ENCODE measurements at places on chromosomes 5 and 9.

GRCh38 chr9:95055851-95056551, 261.5 kb downstream of the FANCC start:
- no peak for DNase-seq

GRCh38 chr5:111486055-111486454, 26.3 kb downstream of the STARD4 start:
- no peak for DNase-seq

DNA sequence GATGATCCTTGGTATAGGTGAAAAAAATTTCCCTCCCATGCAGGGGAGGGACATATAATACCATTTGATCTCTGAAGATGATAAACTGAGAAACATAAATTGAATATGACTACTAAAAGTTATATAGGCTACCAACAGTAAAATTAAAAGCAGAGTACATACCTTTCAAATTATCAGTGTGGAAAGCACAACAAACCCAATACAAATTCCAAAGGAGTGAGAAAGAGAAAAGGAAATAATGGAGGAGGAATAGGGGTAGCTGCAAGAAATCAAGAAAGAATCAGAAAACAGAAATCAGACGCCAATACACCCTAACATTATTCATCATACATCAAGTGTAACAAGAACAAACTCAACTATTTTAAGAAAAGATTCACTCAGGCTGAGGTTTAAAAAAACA, 17.7 kb downstream of the GNAQ start:
- no peak for DNase-seq

DNA sequence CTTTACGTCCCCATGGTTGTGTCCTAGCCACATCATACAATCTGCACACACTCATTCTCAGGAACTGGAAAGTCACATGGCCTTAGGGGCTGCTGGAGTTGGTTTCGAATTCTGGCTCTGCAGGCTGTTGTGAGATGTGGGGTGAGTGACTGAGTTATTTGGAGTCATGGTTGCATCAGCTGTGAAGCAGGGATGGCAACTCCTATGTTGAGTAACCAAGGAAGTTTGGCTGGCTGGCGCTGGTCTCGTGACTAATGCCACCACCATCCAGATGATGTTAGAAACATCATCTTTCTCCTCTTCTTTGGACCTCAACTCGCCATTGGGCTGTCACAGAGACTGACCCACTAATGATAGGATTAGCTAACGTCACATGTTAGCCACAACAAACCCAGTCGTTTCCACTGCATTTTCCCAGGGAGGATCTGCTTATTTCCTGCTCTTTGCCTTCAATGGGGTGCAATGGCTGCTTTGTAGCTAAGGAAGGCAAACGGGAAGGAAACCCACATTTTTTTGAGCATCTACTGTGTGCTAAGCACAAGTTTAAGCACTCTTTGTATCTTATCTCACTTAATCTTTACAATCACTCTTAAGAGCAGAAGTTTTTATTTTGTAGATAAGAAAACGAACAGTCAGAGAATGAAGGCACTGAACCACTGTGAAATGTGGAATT, 78.1 kb upstream of the UBTD2 start:
- no peak for DNase-seq

- DNase-seq = no peak
These were observed 591.8 kb upstream of the CLINT1 start for GRCh38 chr5:158450751-158451171.

GRCh38 chr5:147557876-147558745, 48.2 kb upstream of the DPYSL3 start:
- no peak for DNase-seq

DNA sequence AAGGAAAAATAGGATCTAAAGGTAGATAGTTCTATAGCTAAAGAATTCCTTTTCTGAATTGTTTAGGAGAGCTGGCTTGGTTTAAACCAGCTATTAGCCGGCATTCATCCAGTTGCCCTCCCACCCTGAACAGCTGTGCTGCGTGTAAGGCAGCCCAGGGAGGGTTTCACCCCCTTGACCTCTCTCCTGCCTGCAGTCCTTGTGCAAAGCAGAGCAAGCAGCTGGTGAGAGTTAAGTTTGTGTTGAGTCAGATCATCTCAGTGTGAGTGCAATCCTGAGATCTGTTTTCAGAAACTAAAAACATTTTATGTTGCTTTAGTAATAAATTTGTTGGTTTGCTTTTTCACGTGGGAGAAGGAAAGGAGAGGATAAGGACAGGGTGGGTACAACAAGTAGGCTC, 13.0 kb downstream of the SLC25A25 start:
- no peak for DNase-seq

GRCh38 chr5:148645527-148645926, 8.8 kb downstream of the HTR4 start:
- DNase-seq = no peak

DNA sequence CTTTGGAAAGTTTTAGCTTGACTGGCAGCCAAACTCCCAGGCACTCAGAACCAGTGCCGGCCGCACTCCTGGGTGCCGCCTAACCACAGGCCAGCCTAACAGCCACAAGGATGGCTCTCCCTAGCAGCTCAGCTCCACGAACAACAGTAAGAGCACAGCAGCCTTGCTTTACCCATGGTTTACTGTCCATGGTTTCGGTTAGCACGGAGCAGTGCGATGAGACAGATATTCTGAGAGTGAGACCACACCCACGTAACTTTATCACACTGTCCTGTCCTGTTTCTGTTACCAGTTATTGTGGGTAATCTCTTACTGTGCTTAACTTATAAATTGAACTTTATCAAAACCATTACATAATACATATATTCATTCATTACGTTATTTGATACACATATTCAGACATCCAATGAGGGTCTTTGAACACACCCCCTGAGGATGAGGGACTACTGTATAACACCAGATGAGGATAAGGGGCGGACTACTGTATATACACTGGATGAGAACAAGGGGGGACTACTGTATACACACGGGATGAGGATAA, 12.4 kb downstream of the CLPTM1L start:
- DNase-seq = no peak

DNA sequence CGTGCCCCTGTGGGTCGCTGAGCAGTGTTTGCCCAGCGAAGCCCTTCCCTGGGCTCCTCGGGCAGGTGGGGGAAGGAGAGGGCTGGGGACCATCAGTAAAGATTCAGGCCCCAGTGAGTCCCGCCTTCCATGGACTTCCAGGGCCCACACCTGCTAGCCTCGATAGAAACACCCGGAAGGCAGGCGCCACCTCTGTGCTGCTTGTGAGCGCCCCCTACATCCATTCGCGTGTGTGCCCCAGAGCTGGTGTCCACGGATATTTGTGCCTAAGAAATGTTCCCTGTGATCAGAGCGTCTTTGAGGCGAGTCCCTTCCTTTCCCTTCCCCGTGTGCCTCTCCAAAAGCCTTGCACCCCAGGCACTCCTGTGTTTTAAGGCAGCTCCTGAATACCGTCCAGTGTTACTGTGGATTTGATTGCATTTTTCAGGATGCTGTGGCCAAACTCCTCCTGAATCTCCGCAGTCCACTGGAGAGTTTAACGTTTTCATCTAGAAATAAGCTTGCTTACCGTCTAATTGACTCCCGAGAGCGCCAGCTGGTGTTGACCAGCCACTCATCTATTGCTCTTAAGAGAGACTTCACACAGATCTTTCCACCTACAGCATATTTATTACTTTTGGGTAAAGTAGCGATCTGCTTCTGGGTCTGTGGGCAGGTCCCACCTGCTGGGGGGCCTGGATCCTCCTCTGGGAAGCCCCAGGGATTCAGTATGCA, 101.4 kb downstream of the COL5A1 start:
- DNase-seq = no peak

GRCh38 chr5:39440958-39441624, 16.3 kb upstream of the DAB2 start:
- DNase-seq = no peak

DNA sequence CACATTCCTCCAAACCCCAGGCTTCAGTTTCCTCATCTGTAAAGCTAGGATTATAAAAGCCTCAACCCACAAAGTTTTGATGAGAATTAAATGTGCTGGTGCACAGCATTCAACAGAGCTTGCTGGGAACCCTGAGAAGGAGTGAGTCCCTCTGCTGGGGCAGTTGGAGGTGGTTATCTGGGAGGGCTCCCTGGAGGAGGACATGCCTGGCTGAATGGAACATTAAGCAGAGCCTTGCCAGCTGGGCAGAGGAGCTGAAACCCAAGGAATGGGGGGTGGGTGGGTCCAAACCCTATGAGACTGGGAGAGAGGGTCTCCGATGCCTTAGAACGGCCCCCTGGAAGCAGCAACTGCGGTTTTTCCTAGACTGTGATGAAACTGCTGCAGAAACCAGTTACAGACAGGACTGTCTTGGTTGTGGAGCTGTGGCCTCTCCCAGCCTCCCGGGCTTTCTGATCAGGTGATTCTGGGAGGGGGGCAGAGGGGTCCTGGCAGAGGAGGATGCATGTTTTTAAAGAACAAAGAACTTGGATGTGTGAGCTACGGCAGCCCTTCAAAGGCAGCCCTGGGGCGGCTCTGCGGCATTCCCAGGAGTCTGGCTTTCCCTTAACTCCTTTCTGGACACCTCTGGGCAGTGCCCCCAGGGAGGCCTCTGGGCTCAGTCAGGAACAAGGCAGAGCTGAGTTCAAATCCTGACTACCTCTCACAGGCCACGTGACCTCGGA, 20.8 kb downstream of the FIBCD1 start:
- no peak for DNase-seq

DNA sequence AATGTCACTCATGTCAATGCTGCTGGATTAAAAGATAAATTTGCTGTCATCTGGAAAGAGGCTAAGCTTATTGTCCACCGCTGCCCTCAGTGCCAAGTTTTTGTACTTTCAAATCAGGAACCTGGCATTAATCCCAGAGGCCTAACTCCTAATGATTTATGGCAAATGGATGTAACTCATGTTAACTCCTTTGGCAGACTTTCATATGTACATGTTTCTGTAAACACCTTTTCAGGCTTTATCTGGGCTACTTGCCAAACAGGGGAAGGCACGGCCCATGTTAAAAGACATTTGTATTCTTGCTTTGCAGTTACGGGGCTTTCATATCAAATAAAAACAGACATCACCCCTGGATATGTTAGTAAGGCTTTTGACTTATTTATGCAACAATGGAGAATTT, 608.0 kb upstream of the ACO1 start:
- DNase-seq = no peak

- DNase-seq = no peak
These were observed 7.1 kb upstream of the CNTRL start for GRCh38 chr9:121067640-121068039.

DNA sequence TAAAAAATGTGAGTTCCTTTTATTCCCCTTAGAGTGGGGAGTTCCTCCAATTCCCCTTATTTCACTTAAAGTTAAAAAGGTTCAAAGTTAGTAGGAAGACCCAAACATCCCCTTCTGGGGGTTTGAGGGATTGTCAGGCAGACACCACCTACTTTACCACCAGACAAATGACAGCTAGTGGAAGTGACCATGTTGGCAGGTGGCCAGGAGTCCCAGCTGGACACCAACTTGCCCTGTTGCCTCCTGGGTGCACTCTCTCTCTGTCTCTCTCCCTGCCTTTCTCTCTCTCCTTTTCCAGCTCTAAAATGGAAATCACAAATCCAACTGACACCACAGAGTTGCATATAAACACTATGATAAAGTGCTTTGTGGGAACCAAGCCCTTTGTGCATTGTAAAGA, 307.7 kb upstream of the TLE4 start:
- DNase-seq = no peak

DNA sequence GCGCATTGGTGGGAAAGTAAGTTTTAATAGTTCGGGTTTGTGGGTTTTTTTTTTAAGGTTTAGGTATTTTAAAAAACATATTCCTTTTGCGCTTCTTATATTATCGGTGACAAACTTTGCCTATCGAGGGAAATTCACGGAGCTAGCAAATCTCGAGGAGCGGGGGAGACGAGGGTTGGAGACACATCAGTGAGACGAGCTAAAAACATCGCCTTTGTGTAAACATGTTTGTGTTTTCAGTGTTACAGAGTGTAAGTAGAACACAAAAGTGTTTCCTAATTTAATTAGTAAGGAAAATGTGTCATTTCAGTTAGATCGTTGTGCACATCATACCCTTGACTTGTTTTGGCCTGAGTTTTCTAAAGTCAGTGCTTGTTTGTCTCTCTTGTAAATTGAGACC, 945 bp downstream of the BTF3 start:
- DNase-seq = no peak

- DNase-seq = no peak
These were observed 278.1 kb upstream of the TNC start for GRCh38 chr9:115396071-115396529.

DNA sequence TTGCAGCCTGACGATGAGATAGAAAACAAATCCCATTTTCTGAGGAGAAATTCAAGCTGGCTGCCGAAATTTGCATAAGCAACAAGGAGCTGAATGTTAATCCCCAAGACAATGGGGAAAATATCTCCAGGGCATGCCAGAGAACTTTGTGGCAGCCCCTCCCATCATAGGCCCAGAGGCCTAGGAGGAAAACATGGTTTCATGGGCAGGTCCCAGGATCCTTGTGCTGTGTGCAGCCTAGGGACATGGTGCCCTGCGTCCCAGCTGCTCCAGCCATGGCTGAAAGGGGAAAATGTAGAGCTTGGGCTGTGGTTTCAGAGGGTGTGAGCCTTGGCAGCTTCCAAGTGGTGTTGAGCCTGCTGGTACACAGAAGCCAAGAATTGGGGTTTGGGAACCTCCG, 48.8 kb upstream of the MAN2A1 start:
- DNase-seq = no peak

GRCh38 chr5:176899946-176900779, 1.0 kb upstream of the HK3 start:
- no peak for DNase-seq

- DNase-seq = no peak
These were observed 18.0 kb downstream of the SUSD1 start for GRCh38 chr9:112157087-112157486.

- DNase-seq = peak; percentile 41
These were observed at the start of gene FAM120A for GRCh38 chr9:93450945-93451815. Gene FAM120A (plus strand): TSS chr9:93451685. CDS start chr9:93451916, 231 bp downstream.

DNA sequence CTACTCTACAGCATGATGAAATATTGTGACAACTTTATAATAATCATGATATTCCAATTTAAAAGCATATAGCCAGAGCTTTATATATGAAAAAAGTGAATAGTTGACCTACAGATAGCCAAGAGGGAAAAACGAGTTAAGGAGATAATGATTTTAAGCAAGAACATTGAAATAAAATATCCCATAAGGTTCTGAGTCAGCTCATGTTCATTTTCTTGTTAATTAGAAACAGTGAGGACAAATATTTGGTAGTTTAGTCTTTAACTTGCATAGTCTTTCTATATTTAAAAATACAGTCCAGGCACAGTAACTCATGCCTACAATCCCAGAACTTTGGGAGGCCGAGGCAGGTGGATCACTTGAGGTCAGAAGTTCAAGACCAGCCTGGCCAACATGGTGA, 55.8 kb upstream of the CDH6 start:
- DNase-seq = no peak

- DNase-seq = no peak
These were observed 11.9 kb downstream of the CNTFR start for GRCh38 chr9:34577400-34578240.

GRCh38 chr5:39199335-39199734, 20.0 kb downstream of the FYB1 start:
- DNase-seq = no peak

- no peak for DNase-seq
These were observed 190.7 kb upstream of the TYRP1 start for GRCh38 chr9:12502520-12502919.

DNA sequence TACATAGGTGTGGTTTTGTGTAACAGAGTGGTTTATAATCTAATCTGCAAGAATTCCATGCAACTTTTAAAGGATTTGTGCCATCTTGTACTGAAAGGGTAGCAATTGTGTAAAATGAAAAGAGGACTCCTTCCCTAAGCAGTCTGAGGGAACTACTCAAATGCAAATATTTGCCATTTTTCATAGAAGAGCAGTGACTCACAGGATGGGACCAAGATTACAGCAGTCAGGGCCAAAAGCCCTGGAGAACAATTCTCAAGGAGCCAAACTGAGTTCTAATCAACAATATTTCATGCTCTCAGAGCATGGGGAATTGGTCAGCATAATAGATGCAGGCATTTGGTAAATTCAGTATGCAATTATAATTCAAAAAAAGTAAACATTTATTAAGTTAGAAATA, 495.8 kb downstream of the CHSY3 start:
- DNase-seq = no peak
